CD4-positive, alpha-beta T cell treated with Interleukin-15 for 4 hours (primary cell): ENCODE measurements at places on chromosomes 2 and 18.

DNA sequence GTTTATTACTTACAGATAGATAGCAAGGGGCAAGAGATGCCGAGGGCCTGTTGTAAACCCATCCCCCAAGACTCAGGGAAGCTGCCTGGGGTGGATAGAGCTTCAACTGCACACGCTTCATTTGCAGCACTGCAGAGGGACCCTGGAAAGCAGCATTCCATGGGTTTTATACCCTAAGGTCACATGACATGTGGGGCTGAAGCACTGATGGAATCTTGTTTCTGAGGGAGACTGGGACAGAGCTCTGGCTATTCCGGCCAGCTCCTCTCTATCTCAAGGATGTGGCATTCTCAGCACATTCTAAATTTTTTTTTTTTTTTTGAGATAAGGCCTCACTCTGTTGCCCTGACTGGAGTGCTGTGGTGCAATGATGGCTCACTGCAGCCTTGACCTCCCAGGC lies 300.1 kb downstream of the MYCN start:
- no peak for DNase-seq

DNA sequence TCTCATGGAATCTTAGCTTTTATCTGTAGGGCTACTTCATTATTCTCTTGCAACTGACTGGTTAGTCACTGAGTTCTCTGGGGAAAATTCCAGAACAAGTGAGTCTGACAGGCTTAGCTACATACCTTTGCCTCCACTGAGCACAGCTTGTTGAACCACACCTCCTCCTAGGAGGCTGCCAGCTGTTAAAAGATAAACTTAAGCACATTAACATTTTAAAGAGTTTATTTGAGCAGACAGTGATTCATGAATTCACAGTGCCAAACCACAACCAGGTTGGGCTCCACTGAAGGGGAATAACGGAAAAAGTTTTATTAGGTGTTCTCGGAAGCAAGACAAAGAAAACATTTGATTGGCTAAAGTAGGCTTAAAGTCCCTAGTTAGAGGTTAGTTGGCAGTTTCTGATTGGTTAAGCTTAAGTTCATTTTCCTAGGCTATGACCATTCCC lies 12.5 kb upstream of the SLC38A11 start:
- DNase-seq: no peak

DNA sequence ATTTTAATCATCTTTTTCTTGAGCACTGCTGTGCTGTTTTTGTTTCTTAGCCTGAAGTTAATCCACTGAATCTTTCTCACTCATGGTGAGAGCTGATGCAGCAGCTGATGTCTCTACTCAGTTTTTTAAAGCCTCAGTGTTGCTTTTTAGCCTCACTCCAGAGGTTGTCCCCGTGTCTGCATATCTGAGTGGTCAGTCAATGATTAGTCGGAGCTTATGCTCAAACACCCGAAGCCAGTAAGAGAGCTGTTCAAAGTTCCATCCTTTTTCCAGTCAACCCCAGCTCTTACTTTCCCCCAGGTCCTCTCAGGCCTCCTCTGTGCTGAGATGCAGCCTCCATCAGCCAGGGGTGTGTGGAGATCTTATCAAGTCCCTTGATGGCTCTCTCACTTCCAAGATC lies 81.1 kb downstream of the MBOAT2 start:
- no peak for DNase-seq

GRCh38 chr18:47968006-47968676 lies 37.7 kb upstream of the SMAD2 start:
- no peak for DNase-seq

DNA sequence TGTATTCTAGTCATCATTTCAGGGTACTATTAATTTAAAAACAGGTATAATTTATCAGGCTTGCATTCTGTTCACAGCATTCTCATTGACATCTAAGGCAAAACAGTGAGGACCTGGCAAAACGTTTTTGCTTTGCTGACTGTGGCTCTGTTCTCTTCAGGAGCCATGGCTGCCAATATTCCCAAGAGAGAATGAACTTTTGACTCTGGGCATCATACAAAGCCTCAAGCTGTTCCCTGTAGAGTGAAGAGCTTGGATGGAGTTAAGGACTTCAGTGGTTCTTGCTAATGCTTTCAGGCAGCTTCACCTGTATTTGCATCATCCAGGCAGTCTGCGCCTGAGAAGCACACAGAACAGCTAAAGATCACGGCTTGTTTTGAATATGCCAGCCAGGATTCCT lies 65.9 kb upstream of the CAVIN2 start:
- no peak for DNase-seq

- DNase-seq: no peak
Observed at GRCh38 chr2:11827547-11827946, 81.1 kb downstream of the LPIN1 start.

GRCh38 chr18:54209471-54210180 lies 14.8 kb downstream of the MBD2 start:
- DNase-seq: no peak

GRCh38 chr2:705971-706511 lies 28.8 kb upstream of the TMEM18 start:
- no peak for DNase-seq

GRCh38 chr18:74947417-74947816 lies 261.5 kb downstream of the PTGR3 start:
- DNase-seq: no peak

GRCh38 chr2:142796161-142796560 lies 81.3 kb upstream of the KYNU start:
- no peak for DNase-seq

DNA sequence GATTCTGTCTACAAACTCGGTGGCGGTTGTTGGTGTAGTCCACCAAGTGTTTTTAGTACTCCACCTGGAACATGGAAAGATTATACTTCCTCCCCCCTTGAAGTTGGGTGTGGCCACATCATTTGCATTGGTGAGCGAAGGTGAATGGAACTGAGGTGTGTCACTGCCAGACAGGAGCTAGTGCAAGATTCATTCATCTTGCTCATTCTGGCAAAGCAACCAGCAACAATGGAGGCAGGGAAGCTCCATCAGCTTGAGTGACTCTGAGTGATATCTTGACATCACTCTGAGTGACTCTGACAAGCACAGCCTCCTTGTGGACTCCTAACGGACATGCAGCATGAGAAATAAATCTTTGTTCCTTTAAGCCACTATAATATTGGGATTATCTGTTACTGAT lies 54.7 kb upstream of the SLC1A4 start:
- DNase-seq: no peak

DNA sequence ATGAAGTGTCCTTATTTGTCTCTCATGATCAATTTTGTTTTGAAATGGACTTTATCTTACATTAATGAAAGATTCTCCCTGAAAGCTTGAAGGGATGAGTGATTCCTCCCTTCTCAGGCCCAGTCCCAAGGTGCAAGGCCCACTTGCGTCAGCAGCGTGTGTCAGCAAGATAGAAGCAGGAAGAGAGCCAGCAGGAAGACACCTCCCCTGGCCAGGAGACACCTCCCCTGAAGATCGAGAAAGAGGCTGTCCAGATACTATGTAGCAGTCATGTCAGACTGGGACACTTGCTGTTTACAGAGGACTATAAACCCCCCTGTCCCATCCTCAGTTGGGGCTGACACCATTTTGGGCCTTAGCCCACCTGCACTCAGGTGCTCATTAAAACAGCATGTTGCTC lies 38.3 kb downstream of the TIMM21 start:
- DNase-seq: no peak

GRCh38 chr2:216086207-216086893 lies 4.6 kb downstream of the TMEM169 start:
- no peak for DNase-seq

GRCh38 chr2:220057391-220057790 lies 430.0 kb downstream of the SLC4A3 start:
- no peak for DNase-seq

- peak; percentile 12 for DNase-seq
Observed at GRCh38 chr2:158745067-158745865, 49.9 kb upstream of the DAPL1 start.

DNA sequence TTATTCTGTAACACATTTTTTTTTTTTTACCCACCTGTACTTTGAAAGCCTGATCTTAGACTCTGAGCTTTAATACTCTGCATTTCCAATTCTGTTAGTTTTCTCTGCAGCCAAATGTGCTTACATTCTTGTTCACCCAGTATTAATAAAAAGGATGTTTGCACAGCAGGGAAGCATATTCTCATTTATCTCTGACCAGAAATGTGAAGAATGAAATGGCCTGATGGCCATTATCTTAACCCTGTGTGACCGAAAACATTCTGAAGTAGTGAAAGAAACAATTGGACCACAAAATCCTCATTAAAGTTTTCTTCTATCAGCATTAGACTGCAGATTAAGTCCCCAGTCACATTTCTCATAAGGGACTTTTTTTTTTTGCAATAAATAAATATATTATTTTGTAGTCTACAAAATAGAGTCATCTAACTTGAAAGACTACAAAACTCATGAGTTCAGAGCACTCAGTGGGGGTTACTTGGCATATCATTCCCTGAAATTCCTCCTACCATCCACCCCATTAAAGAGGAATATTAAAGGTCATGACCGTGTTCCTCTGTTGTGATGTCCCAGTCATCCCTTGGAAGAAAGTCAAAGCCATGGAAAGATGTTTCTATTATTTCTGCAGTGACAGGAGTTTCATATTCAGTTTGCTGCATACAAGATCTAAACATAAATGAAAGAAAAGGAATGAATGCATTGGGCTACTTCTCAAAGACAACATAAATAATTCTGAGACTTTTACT lies 364.4 kb downstream of the RND3 start:
- no peak for DNase-seq

- peak; percentile 6 for DNase-seq
Observed at GRCh38 chr2:85804583-85804982, 50.8 kb downstream of the ATOH8 start.

DNA sequence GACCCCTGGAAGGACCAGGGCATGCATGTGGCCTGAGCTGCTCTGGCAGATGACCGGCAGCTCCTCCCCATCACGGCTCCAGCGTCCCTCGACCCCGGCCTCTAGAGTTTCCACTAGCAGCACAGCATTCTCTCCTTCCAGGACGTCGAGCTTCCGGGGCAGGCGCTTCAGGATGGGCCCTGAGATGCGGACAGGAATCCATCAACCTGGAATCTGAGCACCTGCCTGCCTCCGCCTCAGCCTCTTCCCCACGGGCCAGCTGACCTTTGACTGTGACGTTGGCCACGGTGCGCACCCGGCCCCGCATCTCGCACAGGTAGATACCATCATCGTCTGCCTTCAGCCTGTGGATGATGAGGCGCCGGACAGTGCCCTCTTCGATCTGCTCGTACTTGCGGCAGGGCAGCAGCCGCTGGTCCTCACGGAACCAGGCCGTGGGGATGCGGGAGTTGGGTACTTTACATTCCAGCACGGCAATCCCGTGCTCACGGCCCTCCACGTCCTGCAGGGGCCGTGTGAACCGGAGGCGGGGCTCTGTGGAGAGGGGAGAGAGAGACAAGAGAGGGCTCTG lies 3.5 kb downstream of the OBSL1 start:
- no peak for DNase-seq

DNA sequence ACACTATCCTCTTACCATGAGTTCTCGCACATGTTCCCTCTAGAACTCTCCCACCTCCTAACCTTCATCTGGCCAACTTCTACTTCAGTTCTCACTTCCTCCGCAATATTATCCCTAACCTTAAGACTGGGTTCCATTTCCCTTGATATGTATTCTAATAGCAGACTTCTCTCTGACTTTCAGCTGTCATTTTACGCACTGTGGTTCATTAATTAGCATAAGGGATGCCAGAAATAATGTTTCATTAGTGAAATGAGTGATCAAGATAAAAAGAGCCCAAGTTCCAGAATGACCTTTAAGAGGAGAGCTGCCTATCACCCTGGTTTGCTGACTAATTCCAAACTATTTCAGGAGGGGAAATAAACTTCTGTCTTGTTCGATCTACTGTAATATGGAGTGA lies 108.6 kb upstream of the CCDC150 start:
- DNase-seq: no peak

DNA sequence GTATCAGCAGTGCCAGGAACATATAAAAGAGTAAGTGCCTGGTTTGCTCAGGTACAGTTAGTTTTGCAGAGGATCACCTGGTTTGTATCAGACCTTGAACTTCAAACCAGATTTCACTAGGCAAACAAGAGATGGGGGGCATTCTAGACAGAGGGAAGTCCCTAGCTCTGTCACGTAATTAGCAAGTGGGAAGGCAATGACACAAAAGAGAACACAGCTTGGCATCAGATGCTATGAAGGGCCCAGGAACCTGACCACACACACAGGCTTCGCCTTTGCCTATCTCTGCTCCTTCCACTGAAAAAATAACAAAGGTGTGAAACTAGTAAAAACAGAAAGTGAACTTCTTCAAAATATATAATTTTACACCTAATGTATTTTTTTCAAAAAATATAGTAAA lies 62.6 kb downstream of the CERKL start:
- DNase-seq: no peak

DNA sequence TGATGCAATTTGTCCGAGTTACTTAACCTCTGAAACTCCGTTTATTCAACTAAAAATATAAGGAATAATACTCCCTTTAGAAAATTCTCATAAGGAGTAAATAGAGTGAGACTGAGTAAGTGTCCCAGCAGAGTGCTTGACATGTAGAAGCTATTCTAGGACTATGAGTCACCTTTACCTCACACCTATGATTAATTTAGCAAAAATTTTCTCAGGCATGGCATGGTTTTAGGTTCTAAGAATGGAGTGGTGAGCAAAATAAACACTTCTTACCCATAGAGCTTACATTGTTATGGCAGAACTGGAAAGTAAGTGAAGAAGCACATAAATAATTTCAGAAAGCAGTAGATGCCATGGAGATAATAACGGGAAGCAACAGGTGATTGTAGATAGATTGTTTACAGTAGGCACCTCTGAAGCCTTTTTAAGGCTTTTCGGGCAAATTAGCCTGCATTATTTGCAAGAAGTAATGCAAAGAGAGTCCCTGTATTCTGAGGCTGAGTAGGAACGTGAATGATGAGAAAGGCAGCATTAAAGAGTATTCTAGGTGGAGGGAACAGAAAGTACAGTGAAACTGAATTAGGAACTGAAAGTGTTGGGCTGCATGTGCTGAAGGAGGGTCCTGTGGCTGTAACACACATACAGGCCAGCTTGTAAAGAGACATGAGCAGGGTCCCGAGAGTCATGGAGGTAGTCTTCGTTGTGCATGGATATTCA lies 209.2 kb downstream of the ZNF407 start:
- DNase-seq: no peak
